ENCODE measurements at places on chromosomes 4 and X. TPM values are rescaled to one million over a fixed set of nuclear protein-coding genes. Genes with fewer than 3 reads are reported as not detected.
A peak's percentile ranks its signal among the peaks of the same experiment; 100 is the strongest.

CFAP299 gene
- not detected for total RNA-seq

RASGEF1B gene
- 0.77 TPM for total RNA-seq

DNA sequence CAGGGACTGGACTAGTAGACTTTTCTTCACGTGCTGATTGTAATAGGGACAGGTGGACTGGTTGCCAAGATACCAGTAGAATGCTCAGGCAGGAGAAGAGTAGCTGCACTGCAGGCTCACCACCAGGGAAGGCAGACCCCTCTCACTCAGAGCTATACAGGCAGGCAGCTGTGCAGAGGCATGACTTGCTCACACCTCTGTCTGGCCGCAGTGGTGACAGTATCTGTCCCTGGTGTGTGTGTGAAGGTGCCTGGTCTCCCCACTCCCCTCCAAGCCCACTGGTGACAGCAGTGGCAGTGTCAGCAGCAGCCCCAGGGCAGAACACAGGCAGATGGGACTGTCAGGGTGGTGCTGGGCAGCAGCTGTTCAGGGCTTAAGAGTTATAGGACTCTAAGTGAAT, 140.7 kb downstream of the RPS6KA6 start:
- DNase-seq = no peak
- no peak overlapping the region for H3K27ac ChIP-seq
- H3K4me3 ChIP-seq = no peak overlapping the region
- H3K27me3 ChIP-seq = no peaks in the 10 kb centered on the region
- H3K36me3 ChIP-seq = no peaks in the 10 kb centered on the region
- H3K4me1 ChIP-seq = no peaks in the 10 kb centered on the region

- H3K4me1 ChIP-seq = no peaks in the 10 kb centered on the region
- no peak overlapping the region for H3K4me3 ChIP-seq
- H3K36me3 ChIP-seq = no peaks in the 10 kb centered on the region
- H3K27me3 ChIP-seq = no peaks in the 10 kb centered on the region
- H3K27ac ChIP-seq = no peak overlapping the region
These were observed 104.0 kb upstream of the BMP2K start for GRCh38 chr4:78671903-78672815.

STARD8 gene
- total RNA-seq = 1.0 TPM

- H3K27me3 ChIP-seq = no peaks in the 10 kb centered on the region
- DNase-seq = no peak
- H3K27ac ChIP-seq = no peak overlapping the region
- H3K4me1 ChIP-seq = no peaks in the 10 kb centered on the region
- no peaks in the 10 kb centered on the region for H3K36me3 ChIP-seq
These were observed 722.6 kb downstream of the ADGRL3 start for GRCh38 chr4:61922766-61923165.

DNA sequence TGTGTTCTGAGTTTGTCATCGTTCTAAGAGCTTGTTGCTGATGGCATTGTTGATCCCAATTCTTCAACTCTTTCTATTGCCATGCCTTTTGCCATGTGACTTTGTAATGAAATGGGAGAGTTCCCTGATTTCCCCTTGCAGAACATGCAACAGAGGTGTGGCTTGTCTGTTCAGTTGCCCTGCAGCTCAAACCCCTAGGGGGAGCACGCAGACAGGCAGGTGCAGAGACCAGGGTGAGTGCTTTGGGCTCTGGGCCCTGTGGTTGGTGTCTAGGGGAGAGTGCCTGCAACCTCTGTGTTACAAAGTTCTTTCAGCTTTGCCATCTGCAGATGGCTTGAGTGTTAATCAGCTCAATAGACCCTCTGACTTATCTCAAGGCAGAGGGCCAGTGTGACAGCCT, 332.7 kb downstream of the MID1IP1 start:
- no peak overlapping the region for H3K4me3 ChIP-seq
- H3K36me3 ChIP-seq = no peaks in the 10 kb centered on the region
- H3K27ac ChIP-seq = no peak overlapping the region
- DNase-seq = no peak

SPATA18 gene
- total RNA-seq = 19.0 TPM

DNA sequence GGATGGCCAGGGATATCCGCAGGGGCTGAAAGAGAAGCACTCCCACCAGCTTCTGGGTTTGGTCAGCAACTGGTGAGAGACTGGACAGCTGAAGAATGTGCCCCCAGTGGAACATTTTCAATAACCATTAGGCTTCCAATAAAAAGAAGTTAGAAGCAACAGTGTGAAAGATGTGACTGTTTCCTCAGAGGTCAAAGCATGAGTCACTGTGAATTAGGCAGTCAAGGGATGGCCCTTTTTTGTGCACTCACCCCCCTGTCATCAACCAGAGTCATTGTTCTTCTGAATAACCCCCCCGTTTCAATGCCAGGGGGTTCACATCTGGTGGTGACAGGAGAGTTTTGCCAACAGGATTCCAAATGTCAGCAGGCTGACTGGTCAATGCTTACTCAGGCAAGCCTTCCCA, 74.6 kb upstream of the SH3RF1 start:
- no peaks in the 10 kb centered on the region for H3K36me3 ChIP-seq
- no peak overlapping the region for H3K4me3 ChIP-seq
- peak; percentile 75 for DNase-seq
- H3K27ac ChIP-seq = peak overlapping the region; percentile 54

TNMD gene
- total RNA-seq = not detected

- DNase-seq = no peak
- no peak overlapping the region for H3K4me3 ChIP-seq
- H3K4me1 ChIP-seq = no peaks in the 10 kb centered on the region
- H3K27me3 ChIP-seq = no peaks in the 10 kb centered on the region
- H3K36me3 ChIP-seq = no peaks in the 10 kb centered on the region
These were observed 54.4 kb downstream of the PHKA1 start for GRCh38 chrX:72659723-72660122.

- DNase-seq = no peak
- no peaks in the 10 kb centered on the region for H3K36me3 ChIP-seq
- no peak overlapping the region for H3K4me3 ChIP-seq
- no peaks in the 10 kb centered on the region for H3K4me1 ChIP-seq
These were observed 257.8 kb downstream of the FBXW7 start for GRCh38 chr4:152278172-152278504.

TSC22D3 gene
- total RNA-seq = 30.7 TPM

- no peak overlapping the region for H3K4me3 ChIP-seq
- no peaks in the 10 kb centered on the region for H3K36me3 ChIP-seq
- H3K4me1 ChIP-seq = no peaks in the 10 kb centered on the region
- no peaks in the 10 kb centered on the region for H3K27me3 ChIP-seq
- DNase-seq = no peak
- no peak overlapping the region for H3K27ac ChIP-seq
These were observed 173.1 kb downstream of the STK32B start for GRCh38 chr4:5224340-5224739.

DNA sequence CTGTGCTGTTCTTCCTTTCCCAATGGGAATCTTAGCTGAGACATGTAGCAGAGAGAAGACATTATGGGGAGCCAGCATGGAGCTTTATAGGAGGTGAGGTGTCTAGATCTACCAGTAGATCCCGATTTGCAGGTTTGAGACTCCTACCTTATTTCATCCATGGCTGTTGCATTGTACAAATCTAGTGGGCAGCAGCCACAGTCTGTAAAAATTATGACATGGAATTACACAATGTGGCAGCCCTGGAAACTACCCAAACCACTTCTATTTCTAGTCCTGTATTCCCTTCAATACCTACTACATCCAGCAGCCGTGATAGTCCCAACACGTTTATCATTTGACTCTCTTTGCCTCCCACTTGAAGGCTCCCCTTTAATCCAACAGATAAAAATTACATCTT, 8.1 kb downstream of the ATP7A start:
- no peak overlapping the region for H3K4me3 ChIP-seq
- no peaks in the 10 kb centered on the region for H3K27me3 ChIP-seq
- no peak overlapping the region for H3K27ac ChIP-seq
- DNase-seq = peak; percentile 31

NHSL2 gene
- total RNA-seq = 14.8 TPM

- no peaks in the 10 kb centered on the region for H3K27me3 ChIP-seq
- no peak for DNase-seq
- no peak overlapping the region for H3K4me3 ChIP-seq
- H3K27ac ChIP-seq = no peak overlapping the region
These were observed 236.5 kb downstream of the CBR4 start for GRCh38 chr4:168773388-168774195.

MOSPD2 gene
- 14.6 TPM for total RNA-seq

RP2 gene
- total RNA-seq = 20.5 TPM

DNA sequence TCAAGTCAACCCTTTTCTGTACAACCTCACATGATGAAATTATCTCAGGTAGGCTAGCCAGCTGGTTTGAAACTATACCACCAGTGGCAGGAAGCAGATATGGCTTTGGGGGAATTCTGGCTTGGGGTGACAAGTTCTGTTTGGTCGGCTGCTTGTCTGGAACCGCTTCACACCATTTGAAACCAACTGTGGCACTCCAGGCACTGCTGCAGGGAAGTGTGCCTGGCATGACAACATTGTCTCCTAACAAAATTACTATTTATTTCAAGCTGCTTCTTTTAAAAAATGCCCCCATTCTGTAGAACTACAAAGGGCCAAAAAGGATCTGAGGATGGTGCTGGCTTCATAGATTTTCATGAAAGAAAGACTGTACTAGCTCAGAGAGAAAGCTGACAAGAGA, 37.1 kb upstream of the GPM6B start:
- H3K4me3 ChIP-seq = no peak overlapping the region
- no peak overlapping the region for H3K27ac ChIP-seq
- H3K27me3 ChIP-seq = no peaks in the 10 kb centered on the region
- H3K4me1 ChIP-seq = no peaks in the 10 kb centered on the region

PDE6B gene
- 3.7 TPM for total RNA-seq

DNA sequence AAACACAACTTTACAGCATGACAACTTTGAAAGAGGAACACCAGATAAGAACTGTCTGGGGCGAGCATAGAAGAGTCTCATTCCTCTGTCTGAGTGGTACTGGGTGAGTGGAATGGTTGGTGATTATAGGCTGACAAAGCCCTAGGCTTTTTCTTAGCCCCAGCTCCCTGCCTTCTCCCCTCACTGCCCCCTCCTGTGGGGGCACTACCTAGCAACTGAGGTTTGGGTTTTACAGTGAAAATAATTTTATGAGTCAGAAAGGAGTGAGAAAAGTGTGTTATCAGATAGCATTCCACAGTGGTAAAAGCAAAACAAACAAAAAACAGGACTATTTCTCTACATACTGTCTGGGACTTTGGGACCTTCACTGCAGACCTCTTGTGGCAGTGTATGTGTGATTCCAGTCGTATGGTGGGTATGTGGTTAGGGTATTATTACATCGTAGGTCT, 10.5 kb upstream of the TMEM165 start:
- H3K27ac ChIP-seq = peak overlapping the region; percentile 20
- DNase-seq = peak; percentile 54
- H3K4me1 ChIP-seq = peaks cover 13% of the 10 kb centered on the region
